ENCODE measurements at places on chromosomes 16 and 17.

- peak; percentile 50 for DNase-seq
These were observed at the start of gene ST6GALNAC2 for GRCh38 chr17:76585649-76586593. Gene ST6GALNAC2, minus strand, starts transcription at chr17:76585860. Its CDS starts 52 bp downstream, at chr17:76585808.

DNA sequence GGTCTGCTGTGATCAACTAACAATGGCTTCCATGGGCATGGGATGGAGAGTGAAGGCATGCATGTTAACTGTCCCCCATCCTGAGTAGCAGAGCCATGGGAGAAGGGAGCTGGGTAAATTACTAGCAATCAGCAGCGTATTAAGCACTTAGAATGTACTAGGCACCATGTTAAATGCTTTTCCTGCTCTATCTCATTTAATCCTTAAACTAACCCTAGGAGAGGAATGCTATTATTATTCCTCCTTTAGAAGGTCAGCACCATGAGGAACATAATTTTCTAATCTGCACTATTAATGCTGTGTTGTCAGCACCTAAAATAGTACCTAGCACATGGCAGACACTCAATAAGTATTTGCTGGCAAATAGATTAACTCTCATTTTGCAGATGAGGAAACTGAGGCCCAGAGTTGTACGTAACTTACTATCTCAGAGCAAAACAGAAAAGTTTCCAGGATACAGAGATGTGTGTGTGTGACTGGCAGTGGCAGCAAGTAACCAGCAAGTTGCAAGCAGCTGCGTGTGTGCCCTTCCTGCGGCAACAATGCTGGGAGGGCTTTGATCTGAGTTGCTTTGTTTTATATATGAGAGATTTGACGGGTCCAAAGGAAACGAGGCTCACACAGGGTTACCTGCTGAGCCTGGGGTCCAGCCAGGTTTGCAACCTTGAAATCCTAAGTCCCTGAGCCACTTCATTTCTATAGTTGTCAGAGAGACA is 6.5 kb upstream of the KLHL36 start:
- DNase-seq, result no peak

- DNase-seq, result no peak
These were observed 26.7 kb upstream of the POLR3E start for GRCh38 chr16:22270525-22270924.

DNA sequence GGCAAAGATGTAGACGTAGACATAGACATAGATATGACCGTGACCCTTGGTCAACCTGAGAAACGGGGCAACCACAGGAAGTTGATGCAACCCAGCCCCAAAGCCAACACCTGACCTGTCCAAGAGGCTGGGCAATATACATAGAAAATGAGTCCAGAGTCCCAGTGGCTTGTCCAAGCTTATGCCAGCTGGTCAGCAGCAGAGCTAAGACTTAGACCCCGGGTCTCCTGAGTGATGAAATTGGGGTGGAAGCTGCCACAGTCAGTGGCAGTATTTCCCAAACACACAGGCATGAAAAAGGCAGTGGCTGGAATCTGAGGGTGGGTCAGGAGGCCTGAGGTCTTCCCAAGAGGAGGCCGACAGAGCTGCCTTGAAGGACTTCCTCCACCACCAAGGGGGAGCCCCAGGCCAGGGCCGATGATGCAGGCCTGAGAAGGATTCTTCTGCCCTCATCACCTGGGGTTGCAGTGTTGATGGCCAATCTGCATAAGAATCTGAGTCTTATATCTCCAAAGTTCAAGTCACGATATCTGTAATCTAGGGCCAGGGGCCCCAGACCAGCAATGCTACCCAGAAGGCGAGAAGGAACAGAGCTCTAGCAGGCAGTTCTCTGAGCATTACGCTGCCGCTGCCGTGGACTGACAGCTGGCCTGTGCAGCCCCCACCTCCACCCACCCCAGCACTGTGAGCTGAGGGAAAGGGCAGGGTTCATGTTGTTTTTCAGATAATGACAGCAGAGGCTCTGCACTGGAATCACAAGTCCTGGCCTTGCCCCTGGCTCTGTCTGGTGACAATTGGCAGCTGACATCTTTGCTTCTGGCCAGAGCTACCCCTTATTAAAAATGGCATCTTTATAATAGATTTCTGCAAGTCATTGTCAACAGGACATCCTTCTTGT is 72.7 kb downstream of the GNAO1 start:
- no peak for DNase-seq

- no peak for DNase-seq
These were observed 10.9 kb downstream of the SMCR8 start for GRCh38 chr17:18326039-18326438.

- no peak for DNase-seq
These were observed 29.9 kb downstream of the BAIAP2 start for GRCh38 chr17:81064678-81065475.

GRCh38 chr17:77359236-77359635 is 218.5 kb downstream of the SEC14L1 start:
- no peak for DNase-seq

- no peak for DNase-seq
These were observed 41.3 kb upstream of the NLK start for GRCh38 chr17:28001149-28001548.

- no peak for DNase-seq
These were observed 190.5 kb downstream of the IRF8 start for GRCh38 chr16:86089334-86089900.

- no peak for DNase-seq
These were observed 140.3 kb downstream of the SLC39A11 start for GRCh38 chr17:72952220-72952619.

- DNase-seq, result no peak
These were observed 20.2 kb downstream of the VASN start for GRCh38 chr16:4391631-4392381.

GRCh38 chr17:79026376-79027273 is 2.7 kb downstream of the C1QTNF1 start:
- DNase-seq, result no peak

DNA sequence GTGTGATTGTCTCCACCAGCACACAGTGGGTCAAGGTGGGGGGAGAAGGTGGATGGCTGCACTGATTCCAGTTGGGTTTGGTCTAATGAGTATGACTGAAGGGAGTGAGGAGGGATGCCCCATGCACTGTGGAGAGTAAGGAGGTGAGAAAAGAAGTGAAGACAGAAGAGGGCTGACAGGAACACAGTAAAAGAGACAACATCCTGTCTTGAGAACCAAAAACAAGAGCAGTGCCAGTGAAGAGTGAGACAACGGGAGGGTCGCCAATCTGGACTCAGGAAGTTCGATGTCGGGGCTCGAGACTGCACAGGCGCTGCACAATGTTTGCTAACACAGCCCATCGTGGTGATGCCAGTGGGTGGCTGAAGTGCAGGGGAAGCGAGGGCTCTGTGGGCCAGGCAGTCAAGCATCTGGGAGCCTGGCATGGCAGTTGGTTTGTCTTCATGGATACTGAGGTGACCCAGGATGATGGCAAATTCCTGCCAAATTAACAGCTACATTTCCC is 34.1 kb downstream of the DUSP14 start:
- DNase-seq, result no peak

- no peak for DNase-seq
These were observed 14.6 kb downstream of the BBS2 start for GRCh38 chr16:56505181-56505580.

DNA sequence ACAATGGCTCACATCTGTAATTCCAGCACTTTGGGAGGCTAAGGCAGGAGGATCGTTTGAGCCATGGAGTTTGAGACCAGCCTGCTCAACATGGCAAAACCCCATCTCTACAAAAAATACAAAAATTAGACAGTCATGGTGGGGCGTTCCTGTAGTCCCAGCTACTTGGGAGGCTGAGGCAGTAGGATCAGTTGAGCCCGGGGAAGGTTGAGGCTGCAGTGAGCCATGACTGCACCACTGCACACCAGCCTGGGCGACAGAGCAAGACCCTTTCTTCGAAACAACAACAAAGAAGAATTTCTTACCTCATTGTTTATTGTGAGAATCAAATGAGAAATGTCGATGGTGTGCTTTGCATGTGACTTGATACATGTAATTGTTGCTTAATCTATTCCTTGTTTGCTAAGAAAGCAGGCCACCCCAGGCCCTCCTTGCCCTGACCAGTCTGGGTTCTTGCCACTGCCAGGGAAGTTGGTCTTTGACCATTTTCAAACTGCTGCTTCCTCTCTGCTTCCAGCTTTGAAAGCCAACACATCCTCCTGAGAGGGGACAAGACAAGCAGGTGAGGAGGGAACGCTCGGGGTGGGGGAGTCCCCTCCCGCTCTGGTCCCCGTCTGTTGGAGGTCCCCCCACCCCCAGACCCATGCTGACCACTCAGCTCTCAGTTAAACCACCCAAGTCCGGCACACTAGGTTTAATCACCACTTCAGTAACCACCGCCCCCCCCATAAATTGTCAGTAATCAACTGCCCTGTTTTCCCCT is 47.3 kb upstream of the CPNE2 start:
- DNase-seq, result no peak

DNA sequence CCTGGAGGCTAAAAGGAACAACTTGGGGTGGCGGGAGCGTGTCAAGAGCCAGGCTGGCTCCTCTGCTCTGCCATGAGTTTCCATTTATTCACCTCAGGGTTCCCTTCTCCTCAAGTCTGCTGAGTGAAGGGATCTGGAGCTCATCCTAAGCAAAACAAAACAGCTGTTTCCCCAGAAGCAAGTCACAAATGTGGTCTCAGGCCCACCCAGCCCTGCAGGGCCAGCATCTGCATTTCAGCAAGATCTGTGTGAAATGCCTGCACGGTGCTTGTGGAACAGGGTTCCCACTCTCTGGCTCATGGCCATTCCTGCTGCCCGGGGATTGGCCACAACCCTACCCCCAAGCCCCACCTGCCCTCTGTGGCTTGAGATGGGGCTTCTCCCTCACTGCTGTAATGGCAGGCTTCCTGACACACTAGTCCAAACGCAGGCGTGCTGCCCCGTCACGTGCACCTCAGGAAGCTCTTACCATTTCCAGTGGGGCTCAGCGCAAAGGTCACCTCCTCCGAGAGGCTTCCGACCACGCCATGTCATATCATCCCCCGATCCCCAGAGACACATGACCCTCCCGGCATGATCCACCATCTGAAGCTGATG is 2.3 kb downstream of the SLC38A8 start:
- no peak for DNase-seq

GRCh38 chr17:21214015-21214776 is at the start of gene TMEM11:
Gene TMEM11, minus strand, starts transcription at chr17:21214161. Its CDS starts 9 bp downstream, at chr17:21214152.
- peak; percentile 96 for DNase-seq

DNA sequence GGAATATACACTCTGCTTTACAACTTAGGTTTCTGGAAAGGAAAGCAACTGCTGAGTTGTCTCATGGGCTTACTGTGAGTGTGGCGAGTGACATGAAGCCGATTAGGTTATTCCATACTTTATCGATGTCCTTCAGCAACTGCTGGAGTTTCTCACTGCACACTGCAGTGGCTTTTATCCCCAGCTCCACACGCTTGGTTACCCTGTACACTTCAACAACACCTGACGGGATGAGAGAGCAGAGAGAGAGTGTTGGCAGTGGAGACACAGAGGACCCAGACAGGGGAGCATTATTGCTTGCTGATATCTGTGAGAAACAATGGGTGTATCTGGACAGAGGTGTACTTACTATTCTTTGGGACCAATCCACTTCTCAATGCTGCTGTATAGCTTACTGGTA is 46.2 kb downstream of the DUSP14 start:
- DNase-seq, result no peak

GRCh38 chr16:81745704-81746558 is 33.2 kb upstream of the PLCG2 start:
- DNase-seq, result peak; percentile 63

GRCh38 chr16:86806838-86807351 is 228.5 kb downstream of the FOXL1 start:
- DNase-seq, result no peak

GRCh38 chr17:80223142-80223815 is 3.1 kb downstream of the SLC26A11 start:
- no peak for DNase-seq

DNA sequence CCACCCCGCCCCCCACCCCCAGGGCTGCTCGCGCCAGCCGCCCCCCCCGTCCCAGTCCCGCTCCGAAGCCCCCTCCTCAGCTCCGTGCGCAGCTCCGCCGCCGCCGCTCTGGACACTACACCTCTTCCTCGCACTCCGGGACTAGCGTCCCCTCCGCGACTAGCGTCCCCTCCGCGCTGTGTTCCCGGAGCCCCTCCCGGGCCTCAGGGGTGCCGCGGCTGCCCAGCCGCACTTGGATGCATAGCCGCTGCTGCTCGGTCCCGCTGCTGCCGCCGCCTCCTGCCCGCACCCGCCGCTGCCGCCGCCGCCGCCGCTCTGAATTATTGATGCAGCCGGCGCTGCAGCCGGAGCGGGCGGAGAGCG is at the start of gene CBLN1:
Gene CBLN1 (minus strand): TSS at position 359 of the 363 bp plus-strand sequence. CDS start 373 bp downstream, outside the sequence.
- no peak for DNase-seq

DNA sequence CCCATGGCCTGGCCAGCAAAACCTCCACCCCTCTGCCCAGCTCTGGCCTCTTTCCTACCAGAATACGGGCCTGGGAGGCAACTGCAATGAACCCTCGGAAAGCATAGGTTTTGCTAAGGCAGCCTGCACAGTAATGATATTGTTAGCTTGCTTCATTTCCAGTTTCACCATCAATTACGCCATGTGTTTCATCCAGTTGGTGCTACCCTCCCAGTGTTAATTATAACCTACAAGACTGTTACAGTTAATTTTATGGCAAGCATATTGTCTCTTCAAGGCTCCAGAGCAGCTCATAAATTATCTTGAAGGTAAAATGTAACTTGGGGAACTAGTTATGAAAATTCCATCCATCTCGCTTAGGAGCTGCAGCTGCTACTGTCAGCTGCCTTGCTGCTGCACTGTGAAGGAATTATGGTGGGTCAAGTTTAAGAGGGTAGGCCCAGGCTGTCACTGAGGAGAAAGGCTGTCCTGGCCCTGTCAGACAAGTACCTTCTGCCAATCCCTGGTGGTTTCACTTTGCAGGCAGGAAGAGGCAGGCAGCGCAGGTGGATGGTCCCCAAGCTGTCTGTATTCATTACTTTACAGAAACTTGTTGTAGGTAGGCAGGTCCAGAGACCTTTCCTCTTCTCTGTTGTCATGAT is 242.9 kb downstream of the FTO start:
- peak; percentile 73 for DNase-seq

GRCh38 chr16:89256651-89257254 is 39.2 kb downstream of the ZNF778 start:
- no peak for DNase-seq

- peak; percentile 37 for DNase-seq
These were observed 8.7 kb downstream of the ADAM11 start for GRCh38 chr17:44767493-44767892.

- DNase-seq, result peak; percentile 98
These were observed 76.3 kb downstream of the KSR1 start for GRCh38 chr17:27532269-27533263.

DNA sequence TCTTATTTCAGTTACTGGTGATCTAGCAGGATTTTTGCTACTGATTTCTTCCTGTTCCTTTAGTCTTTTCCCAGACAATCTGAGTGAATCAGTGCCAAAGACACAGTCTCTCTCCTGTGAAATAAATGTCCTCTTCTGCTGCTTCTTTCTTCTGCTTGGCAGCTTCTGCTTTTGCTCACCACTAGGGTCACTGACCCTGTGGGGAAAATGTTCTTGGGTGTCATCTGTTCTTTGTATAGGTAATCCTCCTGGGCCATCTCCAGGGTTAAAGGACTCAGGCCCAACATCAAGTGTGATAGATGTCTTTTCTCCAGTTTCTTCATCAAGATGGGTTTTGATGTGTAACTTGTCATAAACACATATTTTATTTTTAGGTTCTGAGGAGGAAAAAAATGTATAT is 5.2 kb downstream of the PALB2 start:
- DNase-seq, result no peak

All from HL-60 (cell line).